ENCODE measurements at places on chromosomes 7 and 10.

- DNase-seq, result no peak
Observed at GRCh38 chr7:140084972-140085371, 22.2 kb upstream of the PARP12 start.

DNA sequence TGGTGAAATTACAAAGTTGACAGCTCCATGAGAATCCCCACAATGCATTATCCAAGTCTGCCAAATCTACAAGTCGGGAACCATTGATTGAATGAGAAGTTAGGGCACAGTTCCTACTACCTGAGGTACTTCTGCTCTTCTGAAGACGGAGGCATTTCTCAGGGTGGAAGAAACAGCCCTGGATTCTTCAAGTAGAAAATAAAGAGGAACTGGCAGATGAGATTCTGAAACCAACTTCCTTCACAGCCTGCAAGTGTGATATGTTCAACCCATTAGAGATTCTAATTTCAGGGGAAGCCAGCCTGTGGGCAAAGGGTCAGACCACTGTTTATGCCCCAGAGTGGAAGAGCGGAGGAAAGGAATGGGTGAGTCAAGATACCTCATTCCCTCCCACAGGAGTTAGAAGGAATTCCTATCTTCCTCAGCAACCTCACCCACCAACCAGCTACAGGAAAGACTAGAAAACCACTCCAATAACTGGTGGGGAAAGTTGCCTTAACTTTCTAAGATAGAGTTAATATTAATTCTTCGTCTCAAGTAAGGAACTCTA, 50.5 kb upstream of the BMPER start:
- DNase-seq, result no peak

DNA sequence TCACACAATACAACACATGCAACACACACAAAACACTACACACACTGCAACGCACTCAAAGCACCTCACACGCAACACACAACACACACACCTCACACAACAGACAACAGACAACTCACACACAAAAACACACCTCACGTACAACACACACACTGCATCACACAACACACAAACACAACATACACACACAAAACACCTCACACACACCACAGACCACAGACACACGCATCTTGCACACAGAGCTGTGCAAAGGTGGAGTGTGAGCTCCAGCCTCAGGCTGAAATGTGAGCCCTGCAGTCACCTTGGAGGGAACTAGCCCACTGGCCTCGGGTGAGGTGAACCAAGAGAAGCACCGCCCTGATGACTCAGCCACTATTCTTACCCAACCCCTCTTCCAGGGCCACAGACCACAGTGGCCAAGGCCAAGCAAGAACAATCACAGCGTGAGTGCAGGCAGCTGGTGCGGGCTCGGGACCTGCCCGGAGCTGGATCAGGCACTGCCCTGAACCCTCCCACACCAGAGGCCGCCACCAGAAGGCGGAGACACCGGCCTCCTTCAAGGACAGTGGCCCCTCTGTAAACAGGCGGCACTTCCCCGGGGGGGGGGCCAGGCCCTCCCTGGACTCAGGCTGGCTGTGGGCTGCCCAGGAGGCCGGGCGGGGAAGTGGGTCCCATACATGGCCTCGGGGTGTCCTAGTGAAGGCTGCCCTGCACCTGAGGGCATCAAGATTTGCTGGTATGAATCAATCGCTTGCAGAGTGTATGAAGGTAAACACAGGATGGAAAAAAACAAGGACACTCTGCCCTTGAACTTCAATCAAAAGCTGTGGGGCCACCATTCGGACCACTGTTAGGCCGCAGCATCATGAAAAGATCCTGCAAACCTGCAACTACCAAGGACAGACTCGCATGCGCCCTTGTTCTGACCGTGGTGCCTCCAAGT, 106.7 kb downstream of the TNS3 start:
- DNase-seq, result no peak

GRCh38 chr10:32350811-32351350, 3.9 kb upstream of the EPC1 start:
- no peak for DNase-seq

DNA sequence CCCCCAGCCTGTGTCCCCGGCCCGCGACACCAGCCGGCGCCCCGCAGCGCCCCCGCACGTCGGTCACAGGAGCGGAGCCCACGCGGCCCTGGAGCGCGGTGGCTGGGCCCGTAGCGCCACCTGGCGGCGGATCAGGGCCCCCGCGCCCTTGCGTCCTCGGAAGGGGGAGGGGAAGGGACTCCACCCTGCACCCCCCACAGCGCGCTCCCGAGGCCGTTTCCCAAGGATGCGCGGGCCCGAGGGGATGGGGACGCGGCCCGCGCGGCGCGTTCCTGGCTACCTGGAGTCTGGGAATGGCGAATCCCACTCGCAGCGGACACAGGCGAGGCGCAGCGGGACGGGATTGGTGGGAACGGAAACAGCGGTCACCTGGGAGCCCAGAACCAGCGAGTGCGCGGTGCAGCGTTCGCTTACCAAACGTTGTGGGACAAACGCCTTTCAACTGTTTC, 23.8 kb upstream of the MKI67 start:
- DNase-seq, result peak; percentile 81

DNA sequence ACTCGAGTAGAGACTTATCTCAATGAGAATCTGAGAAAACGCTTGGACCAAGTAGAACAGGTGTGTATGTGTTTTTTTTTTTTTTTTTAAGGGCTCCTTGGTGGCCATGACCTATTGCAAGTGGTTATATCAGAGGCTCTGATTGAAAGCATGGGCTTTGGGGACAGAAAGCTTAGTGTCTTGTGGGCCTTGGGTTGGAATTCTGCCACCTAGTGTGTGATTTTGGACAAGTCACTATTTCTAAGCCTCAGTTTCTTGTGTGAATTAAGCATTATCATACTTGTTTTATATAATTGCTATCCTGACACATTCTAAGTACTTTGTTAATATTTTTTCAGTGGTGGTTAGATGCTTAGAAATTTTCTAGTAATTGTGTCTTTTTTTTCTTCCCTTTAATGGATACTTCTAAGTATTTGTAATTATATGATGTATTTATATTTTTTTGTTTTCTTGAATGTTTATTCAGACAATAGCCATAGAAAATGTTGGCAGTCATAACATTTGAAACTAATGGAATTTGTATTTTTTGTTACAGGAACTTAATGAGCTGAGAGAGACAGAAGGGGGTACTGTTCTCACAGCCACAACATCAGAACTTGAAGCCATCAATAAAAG, 33.1 kb downstream of the SMC3 start:
- DNase-seq, result peak; percentile 58

- DNase-seq, result no peak
Observed at GRCh38 chr10:70722820-70723424, 50.6 kb downstream of the ADAMTS14 start.

GRCh38 chr10:601660-601963, 87.9 kb downstream of the DIP2C start:
- no peak for DNase-seq

DNA sequence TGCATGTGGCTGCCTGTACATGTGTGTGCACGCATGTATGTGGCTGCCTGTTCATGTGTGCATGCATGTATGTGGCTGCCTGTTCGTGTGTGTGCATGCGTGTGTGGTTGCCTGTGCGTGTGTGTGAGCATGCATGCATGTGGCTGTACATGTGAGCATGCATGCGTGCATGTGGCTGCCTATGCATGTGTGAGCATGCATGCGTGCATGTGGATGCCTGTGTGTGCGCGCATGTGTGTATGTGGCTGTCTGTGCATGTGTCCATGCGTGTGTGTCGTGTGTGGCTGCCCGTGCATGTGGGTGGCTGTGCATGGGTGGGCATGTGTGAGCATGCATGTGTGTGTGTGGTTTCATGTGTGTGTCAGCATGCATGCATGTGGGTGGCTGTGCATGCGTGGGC, 218.3 kb downstream of the ELFN1 start:
- DNase-seq, result no peak

DNA sequence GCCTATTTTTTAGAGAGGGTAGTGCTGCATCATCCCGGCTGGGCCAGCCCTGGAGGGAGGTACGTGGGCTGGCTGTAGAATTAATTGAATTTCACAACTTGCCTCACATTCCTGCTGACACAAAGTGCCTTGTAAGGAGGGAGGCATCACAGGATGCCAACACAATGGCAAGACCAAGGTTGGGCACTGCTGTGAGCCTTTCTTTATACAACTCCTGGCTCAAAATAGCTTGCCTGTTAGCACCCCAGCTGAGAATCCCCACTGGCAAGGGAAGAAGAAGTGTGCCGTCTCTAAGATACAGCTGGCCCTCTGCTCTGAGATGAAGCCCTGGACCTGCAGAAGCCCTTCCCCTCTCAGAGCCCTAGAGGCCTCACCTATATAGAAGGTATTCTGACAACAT, 873.9 kb downstream of the GRID1 start:
- no peak for DNase-seq

DNA sequence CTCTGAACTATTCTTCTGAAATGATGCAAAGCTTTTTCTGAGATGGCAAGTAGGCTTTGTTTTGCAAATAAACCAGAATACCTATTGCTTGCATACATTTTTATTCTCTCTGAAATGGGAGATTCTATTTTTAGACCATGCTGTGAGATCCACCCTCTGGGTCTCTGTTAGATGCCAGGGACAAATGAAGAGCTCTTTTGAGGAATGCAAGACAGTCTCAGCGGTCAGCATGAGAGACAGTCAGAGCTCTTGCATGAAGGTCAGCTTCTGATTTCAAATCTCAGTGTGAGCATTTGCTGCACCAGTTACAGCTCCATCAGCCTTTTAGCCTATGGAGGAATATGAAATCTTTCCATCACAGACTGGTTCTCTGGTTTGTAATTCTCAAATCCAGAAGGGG, 429.9 kb upstream of the KLF6 start:
- DNase-seq, result no peak

DNA sequence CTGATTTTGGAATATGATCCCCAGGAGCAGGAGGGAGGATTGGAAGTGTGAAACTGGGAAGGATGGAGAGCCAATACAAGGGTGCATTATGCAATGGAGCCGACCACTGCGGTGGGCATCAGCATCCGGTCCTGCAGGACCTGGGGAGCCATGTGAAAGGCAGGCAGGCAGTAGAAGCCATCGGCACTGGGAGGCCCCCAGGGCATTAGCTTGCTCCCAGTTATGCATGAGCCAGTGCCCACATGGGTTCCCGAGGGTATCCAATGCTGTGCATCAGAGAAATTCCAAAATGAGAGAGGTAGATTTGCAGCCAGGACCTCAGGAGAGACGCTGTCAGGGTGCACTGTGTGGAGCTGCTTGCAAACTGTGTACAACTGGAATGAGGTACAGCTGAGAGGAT, 8.7 kb upstream of the KCP start:
- DNase-seq, result no peak

- DNase-seq, result peak; percentile 44
Observed at GRCh38 chr10:132961787-132962622, 19.6 kb upstream of the CFAP46 start.

DNA sequence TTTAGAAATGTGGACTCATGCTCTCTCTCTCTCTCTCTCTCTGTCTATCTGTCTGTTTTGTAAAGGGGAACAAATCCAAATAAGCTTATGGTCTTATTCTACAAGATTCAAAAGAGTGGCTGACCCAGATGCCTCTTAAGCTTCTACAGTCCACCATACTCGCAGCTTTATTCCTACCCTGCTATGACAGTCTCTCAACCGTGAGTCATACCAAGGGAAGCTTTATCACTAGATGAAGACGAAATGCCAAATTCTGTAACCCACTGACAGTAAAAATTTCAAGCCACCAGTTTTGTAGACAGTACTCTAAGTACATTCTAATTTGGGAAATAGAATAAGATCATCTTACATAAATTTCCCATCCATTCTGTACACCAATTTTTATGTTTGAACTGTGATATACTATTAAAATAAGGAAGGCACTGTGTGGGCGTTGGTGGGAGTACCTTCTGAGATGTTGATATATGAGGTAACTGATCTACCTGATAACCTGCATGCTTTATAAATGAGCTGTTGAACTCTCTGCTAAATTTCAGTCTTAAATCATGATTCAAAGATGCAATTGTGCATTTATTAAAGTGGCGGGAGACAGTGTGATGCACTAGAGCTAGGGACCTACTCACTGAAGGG, 153.2 kb downstream of the KLF6 start:
- no peak for DNase-seq

DNA sequence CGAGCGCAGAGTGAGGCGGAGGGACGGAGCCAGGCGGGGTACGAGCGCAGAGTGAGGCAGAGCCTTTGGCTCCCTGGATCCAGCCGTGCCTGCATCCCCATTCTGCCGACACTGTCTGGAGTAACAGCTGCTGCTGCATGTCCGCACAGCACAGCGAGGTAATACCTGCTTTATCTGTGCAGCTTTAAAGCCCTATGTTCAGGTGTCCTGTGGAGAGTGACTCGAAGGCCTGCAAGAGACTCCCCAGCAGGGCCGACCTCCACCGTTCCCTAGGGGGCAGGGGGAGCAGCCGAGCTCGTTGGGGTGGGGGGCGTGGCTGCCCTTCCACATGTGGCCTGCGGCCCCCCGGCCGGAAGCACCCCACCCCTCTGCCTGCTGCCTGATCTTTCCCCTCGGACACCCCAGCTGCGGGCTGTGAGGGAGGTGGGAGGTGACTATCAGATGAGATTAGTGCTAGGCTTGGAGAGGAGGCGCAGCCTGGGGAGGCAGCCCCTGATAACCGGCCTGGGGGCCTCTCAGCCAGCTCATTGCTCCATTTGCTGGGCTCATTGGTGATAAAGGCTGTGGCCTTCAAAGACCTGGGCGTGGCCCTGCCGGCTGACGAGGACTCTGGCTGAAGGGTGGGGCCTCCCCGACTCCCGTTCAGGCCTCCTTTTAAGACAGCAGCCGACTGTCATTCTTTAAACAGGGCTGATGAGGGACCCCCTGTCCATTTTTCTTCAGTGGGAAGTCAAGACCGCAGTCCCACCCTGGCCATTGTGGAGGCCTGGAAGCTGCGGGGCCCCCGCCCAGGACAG, 8.0 kb downstream of the VENTX start:
- no peak for DNase-seq

DNA sequence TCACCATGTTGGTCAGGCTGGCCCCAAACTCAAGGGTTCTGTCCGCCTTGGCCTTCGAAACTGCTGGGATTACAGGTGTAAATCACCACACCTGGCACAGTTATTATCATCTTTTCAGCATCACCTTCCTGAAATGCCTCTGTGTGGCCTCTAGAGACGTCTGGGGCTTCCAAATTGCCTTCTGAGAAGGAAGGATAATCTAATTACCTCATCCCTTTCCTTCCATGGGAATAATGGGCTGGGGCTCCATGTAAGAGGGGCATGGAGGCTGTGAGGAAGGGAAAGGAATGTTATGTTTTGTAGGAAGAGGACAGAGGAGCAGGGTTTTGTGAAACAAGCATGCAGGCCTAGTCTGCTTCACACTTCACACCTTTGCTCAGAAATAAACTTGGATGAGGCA, 22.2 kb upstream of the PODXL start:
- DNase-seq, result no peak

GRCh38 chr7:31633467-31633866, 53.5 kb upstream of the PPP1R17 start:
- DNase-seq, result no peak

All from T-helper 1 cell (primary cell).